ENCODE measurements at places on chromosomes 1 and 21. TPM values are rescaled to one million over a fixed set of nuclear protein-coding genes. Genes with fewer than 3 reads are reported as not detected.

LORICRIN gene
- total RNA-seq: not detected

CALML6 gene
- total RNA-seq: not detected

ITLN2 gene
- total RNA-seq: not detected

RAB3B gene
- total RNA-seq: 9.4 TPM

WDR77 gene
- total RNA-seq: 31.3 TPM

STRIP1 gene
- 165 TPM for total RNA-seq

ETV3L gene
- total RNA-seq: not detected

AMIGO1 gene
- total RNA-seq: 13.1 TPM

OR2M3 gene
- 0.63 TPM for total RNA-seq

GSTM5 gene
- total RNA-seq: 4.7 TPM

LAMTOR2 gene
- total RNA-seq: 33.2 TPM

SELE gene
- total RNA-seq: 0.31 TPM

All from parietal lobe (tissue), 2 donors.